Activated CD4-positive, CD25-positive, alpha-beta regulatory T cell treated with anti-CD3 and anti-CD28 coated beads, Interleukin-2, amount 50 U/mL, for 72 hours (primary cell): ENCODE measurements at places on chromosomes 3 and 15.

- no peak for DNase-seq
Observed at GRCh38 chr3:109897734-109898133, 560.4 kb upstream of the DPPA4 start.

GRCh38 chr15:63752075-63752684, 81.6 kb downstream of the HERC1 start:
- DNase-seq = no peak

- no peak for DNase-seq
Observed at GRCh38 chr3:141436180-141436579, 50.6 kb upstream of the RASA2 start.

GRCh38 chr3:61583890-61584875, 22.8 kb downstream of the PTPRG start:
- DNase-seq = no peak

DNA sequence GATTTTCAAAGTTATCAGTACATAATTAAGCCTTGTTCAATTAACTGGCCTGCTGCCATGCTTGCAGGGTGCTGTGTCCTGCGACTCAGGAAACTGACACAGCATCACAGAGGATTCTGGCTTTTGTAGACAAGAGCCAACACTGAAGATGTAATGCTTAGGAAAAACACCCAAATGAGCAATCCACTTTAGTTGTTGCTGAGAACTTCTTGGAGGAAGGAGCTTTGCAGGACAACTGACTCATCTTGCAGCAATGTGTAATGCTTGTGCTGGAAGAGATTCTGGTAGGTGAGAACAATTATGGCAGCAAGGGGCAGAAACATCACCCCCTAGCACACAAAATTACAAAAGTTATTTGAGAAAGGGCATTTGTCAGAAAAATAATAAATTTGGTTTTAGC, 67.6 kb downstream of the NLGN1 start:
- DNase-seq = no peak

GRCh38 chr3:5787861-5788488, 600.5 kb downstream of the EDEM1 start:
- DNase-seq = no peak

GRCh38 chr15:62173215-62173614, 8.1 kb upstream of the C2CD4B start:
- DNase-seq = no peak

- no peak for DNase-seq
Observed at GRCh38 chr3:99850608-99851007, 32.9 kb downstream of the CMSS1 start.

- DNase-seq = no peak
Observed at GRCh38 chr3:94417963-94418455, 355.1 kb downstream of the NSUN3 start.

- DNase-seq = no peak
Observed at GRCh38 chr15:40029979-40030893, 8.7 kb downstream of the SRP14 start.

- DNase-seq = no peak
Observed at GRCh38 chr3:155872904-155873646, 2.6 kb downstream of the GMPS start.

DNA sequence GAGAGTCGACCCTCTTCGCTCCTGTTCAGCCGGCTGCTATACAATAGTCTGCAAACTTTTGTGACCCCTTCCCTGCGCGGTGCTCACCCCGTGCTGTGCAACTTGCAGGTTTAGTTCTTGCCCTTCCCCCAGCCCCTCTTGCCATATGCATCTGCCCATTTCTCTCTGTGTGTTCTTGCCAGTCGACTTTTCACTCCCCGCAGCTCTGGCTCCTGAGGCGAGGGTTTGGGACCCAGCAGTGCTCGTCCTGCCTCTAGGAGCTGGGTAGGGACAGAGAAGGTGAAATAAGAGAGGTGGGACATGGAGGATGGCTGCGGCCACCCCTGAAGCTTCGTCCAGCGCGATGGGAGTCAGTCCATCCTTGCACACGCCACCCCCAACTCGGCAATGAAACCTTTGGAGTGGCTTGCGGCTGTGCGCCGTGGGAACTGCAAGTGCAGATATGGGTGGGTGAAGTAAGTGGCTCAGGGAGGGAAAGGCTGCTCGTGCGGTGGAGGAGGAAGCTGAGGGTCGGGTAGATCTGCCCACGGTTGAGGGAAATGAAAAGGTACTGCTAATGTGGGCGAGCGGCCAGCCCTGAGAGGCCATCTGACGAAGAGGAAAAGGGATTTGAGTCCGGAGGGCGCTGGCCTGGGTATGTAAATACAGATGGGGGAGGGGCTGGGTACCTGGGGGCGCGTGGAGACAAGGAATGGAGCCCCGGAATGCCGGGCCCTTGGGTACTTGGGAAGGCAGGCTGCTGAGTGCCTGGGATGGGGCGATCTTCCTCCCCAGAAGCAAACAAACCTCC, 1.0 kb downstream of the LRRC3B start:
- DNase-seq = no peak

DNA sequence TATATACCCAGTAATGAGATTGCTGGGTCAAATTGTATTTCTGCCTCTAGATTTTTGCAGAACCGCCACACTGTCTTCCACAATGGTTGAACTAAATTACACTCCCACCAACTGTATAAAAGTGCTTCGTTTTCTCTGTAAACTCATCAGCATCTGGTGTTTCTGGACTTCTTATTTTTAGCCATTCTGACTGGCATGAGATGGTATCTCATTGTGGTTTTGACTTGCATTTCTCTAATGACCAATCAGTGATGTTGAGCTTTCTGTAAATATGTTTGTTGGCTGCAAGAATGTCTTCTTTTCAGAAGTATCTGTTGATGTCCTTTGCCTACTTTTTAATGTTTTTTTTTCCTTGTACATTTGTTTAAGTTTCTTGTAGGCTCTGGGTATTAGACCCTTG, 182.9 kb upstream of the TRIM42 start:
- DNase-seq = no peak

- DNase-seq = no peak
Observed at GRCh38 chr3:24598695-24599470, 104.2 kb upstream of the THRB start.

DNA sequence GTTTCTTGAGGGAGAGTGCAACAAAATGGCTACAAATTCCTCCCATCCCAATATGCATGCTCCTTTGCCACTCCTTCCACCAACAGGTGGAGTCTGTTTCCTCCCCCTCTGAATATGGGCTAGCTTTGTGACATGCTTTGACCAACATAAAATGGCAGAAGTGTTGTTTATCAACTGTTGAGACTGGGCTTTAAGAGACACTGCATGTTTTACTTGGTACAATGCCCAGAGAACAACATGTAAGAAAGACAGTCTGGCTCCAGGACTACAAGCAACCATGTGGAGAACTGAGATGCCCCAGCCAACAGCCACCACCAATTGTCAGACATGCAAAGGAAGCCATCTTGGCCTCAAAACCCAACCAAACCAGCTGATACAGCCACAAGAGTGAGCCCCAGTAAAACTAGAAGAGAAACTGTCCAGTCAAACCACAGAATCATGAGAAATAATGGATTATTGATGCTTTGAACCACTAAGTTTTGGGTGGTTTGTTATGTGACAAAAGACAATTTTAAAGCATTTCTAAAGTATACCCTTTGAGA, 40.5 kb downstream of the NUDT16 start:
- no peak for DNase-seq

DNA sequence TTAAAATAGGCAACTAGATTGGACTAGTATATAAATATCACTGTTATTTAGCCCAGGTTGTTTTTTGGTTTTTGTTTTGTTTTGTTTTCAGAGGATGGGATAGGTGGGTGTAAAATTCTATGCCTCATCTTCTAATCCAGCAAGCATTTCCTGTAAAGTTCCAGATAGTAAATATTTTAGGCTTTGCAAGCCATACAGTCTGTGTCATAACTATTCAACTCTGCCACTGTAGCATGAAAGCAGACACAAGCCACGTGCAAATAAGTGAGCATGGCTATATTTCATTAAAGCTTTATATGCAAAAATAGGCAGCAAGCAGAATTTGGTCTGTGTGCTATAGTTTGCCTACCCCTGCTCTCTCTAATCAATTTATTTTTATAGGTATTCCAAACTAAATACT, 657.3 kb upstream of the TGFBR2 start:
- no peak for DNase-seq

DNA sequence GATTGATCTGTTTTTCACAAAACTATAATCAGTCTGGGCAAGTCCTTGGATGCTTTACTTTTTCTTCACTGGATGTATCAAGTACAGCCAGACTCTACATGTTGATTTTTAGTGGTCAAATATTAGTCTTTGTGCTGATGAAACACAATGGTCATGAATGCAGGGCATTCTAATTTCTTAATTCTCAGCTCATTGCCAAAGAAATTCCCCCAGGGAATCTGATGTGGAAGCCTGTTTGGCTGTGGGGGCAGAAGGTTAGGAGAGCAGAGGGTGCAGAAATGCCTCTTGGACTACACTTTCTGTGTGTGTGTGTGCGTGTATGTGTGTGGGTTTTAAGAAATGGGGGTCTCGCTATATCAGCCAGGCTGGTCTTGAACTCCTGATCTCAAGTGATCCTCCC, 48.7 kb upstream of the HACD2 start:
- no peak for DNase-seq

- no peak for DNase-seq
Observed at GRCh38 chr15:100925480-100925879, 6.3 kb downstream of the LRRK1 start.

DNA sequence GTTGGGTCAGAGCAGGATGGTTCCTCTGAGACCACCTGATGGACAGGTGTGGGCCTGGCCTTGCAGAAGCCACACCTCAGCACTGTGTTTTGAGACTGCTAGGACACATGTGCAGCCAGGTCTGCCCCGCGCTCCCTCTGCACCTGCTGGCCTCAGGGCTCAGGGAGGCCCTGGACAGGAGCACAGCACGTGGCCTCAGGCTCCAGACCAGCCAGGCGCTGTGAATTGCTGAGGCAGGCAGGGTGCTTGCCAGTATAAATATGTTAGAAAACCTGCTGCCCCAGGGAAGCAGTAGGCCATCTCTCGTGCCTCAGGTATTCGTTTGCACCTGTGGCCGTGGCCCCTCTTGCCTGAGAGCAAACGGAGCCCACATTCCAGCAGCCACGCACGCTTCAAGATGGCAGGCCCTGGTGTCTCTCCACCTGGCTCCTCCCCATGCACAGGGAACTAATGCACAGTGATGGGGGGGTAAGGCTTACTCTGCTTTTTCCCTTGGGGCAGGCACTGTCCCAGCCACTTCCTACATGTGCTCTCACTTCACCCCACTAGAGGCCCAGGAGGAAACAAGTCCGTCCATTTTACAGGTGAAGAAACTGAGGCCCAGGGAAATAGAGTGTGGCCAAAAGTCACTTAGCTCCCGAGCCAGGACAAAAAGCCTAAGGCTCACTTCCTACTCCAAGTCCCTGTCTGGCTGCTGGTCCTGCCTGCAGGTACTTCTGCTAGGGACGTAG, 20.4 kb downstream of the SEC61A1 start:
- peak; percentile 25 for DNase-seq

GRCh38 chr3:139187648-139188047, 143.0 kb upstream of the PRR23C start:
- no peak for DNase-seq

GRCh38 chr15:26882112-26882511, 15.2 kb downstream of the GABRA5 start:
- DNase-seq = no peak

DNA sequence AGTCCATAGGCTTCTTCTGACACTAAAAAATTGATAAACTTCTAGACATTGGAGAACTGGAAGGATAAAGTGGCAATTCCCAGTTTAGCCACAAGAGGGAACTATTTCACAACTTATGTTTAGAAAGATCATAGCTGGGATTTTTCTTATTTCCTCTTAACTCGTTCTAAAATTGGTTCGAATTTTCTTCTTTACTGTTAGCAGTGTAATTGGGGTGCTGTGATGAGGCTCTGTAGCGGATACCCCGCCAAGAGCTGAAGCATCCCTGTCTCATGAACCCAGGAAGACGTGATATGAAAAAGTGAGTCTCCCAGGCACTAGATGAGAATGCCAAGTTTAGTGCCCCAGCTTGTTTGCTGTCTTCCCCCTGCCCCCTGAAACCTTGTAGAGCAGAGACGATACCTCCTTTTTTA, 85.1 kb downstream of the PDCD6IP start:
- DNase-seq = no peak

- DNase-seq = no peak
Observed at GRCh38 chr15:96362755-96363651, 32.5 kb downstream of the NR2F2 start.

GRCh38 chr3:74282202-74282601, 332.3 kb downstream of the CNTN3 start:
- DNase-seq = no peak

- DNase-seq = no peak
Observed at GRCh38 chr15:51736069-51736468, 1.4 kb downstream of the LYSMD2 start.

- DNase-seq = peak; percentile 38
Observed at GRCh38 chr3:56855856-56856512, 54.2 kb upstream of the ARHGEF3 start.

- DNase-seq = no peak
Observed at GRCh38 chr15:38508647-38509046, 54.7 kb downstream of the FAM98B start.

- no peak for DNase-seq
Observed at GRCh38 chr3:71579935-71580406, 3.6 kb downstream of the FOXP1 start.
